ENCODE measurements at places on chromosomes 1 and 21.

- no peak for DNase-seq
These were observed 1.6 kb downstream of the NSUN4 start for GRCh38 chr1:46342084-46342656.

DNA sequence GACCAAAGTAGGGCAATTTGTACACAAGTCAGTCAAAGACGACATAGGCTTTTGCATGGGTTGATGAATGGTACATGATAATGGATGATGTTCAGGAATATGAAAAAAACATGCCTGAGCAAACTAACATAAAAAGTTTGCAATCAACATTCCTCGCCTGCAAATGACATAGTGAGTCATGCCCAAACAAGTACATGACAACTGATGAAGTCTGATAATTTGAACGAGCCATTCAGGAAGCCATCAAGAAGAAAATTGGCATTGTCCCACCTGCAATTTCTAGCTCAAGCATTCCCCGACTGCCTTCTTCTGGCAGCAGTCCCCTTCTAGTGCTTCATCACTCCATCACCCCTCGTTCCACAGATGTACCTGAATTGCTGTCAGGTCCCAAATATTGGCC is 118.4 kb upstream of the NR5A2 start:
- DNase-seq, result no peak

- no peak for DNase-seq
These were observed 1.4 kb downstream of the CSRP1 start for GRCh38 chr1:201505503-201505890.

DNA sequence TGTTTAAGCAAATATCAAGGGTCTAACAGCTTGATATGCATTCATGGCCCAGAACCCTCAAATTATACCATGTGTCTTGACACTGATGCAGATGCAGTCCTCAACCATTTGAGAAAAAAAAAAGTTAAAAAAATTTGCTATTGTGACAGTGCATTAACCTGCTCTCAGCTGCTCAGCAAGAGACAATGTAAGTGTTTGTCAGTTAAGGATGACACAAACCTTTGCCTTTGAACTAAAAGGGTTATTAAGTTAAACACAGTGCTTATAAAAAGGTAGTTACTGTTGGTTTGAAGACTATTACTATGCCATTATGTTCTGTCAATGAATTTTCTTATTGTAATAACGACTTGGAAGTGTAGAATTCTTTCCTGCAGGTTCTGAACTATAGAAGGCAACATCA is 655.6 kb upstream of the NEGR1 start:
- no peak for DNase-seq

DNA sequence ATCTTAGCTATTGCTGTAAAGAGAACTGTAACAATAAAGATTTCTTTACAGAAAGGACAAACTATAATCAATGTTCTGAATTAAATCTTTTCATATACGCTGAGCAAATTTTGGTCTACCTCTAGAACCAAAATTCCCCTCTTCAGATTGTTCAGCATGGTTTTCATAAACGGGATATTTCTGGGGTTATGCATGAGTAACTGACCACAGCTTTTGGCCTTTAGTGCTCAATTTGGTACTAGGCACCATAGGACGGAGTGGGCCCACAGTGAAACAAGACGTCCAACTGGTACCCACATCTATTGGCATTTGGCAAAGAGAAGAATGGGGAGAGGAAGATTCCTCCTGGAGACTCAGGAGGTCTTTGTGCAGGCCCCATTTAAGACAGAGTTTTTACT is 184.5 kb downstream of the TGFBR3 start:
- no peak for DNase-seq

DNA sequence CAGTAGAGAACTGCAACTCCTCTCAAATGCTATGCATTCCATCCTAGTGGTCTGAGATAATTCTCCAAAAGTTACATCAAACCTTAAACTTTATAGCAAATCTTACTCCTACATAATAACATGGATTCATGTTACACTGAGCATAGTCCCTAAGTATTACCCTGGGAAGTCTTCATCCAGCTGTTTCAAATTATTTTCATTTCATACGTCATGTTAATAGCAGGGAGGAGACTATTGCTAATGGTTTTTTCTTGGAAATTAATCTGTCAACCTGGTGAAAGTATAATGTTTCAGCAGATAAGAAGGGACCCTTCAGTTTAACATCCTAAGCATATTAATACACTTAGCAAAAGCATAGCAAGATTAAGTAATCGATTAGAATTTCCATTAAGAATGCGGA is 318.1 kb downstream of the USP25 start:
- DNase-seq, result no peak

GRCh38 chr1:39080269-39080826 is 54.2 kb downstream of the NDUFS5 start:
- no peak for DNase-seq

- no peak for DNase-seq
These were observed 80.8 kb upstream of the UBE2U start for GRCh38 chr1:64122588-64122987.

DNA sequence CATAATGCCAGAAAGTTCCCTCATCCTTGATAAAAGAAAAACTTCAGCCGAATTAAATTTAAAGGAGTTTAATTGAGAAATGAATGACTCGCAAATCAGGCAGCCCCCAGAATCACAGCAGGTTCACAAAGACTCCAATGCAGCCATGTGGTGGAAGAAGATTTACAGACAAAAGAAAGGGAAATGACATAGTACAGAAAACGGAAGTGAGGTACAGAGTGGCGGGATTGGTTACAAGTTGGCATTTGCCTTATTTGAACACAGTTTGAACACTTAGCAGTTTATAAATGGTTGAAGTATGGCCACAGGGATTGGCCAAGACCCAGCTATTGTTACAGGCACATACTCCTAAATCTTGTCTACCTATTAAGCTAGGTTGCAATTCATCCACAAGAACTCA is 46.6 kb downstream of the HIVEP3 start:
- no peak for DNase-seq

DNA sequence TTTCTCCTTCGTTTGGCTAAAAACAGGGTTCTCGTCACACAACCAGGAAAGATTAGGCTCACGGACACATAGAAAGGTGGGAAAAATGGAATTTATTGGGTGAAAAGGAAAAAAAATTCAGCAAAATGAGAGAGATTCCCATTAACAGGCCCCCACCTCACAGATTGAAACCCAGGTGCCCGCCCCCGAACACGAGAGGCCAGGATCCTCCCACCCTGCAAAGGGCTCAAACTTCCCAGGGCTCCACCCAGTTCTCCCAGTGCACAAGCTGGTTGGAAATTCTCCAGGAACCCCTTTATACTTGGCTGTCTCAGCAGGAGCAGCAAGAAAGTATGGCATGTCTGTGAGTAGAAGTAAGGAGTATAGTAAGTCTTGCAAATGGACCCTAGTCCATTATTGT is 499.7 kb downstream of the RWDD3 start:
- no peak for DNase-seq

- DNase-seq, result no peak
These were observed 2.1 kb downstream of the GALNT2 start for GRCh38 chr1:230068952-230069684.

DNA sequence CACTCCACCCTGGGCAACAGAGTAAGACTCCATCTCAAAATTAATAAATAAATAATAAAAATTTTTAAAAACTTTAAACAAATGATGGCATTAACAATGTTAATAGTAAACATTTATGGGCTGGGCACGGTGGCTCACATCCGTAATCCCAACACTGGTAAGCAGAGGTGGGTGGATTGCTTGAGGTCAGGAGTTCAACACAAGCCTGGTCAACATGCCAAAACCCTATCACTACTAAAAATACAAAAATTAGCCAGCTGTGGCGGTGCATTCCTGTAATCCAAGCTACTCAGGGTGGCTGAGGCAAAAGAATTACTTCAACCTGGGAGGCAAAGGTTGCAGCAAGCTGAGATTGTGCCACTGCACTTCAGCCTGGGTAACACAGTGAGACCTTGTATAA is 9.0 kb upstream of the L1TD1 start:
- no peak for DNase-seq

DNA sequence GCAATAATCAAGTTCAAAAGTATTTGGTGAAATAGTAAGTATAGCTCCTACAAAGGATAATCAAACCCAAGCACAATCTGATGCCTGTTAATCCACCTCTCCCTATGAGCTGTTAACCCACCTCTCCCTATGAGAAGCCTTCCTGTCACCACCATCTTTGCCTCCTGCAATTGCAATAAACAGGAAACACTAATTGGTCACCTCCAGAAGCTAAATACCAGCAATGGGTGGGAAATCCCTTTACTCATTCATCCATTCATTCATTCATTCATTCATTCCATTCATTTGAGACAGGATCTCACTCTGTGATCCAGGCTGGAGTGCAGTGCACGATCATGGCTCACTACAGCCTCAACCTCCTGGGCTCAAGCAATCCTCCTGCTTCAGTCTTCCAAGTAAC is 132.8 kb downstream of the RERE start:
- no peak for DNase-seq

- DNase-seq, result no peak
These were observed 39.4 kb upstream of the ZNF326 start for GRCh38 chr1:89955311-89956205.

DNA sequence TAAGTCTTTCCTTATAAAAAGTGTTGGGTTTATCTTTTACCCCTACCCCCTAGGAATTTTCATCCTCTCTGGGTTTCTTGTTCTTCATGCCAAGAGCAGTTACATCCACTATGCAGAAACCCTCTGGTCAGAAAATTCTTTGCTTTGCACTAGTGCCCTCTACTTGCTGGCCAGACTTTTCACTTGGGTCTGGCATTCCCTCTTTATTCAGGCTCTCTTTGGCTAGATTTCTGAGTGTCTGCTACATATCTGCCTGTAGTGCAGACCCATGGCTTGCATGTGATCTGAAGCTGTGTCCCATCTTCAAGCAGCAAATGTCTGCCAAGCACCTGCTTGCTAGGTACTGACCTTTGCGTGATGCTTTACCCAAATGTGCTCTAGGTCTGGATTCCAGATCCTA is 237.0 kb downstream of the GPATCH2 start:
- no peak for DNase-seq

GRCh38 chr1:187091666-187092065 is 262.9 kb downstream of the PLA2G4A start:
- DNase-seq, result no peak

DNA sequence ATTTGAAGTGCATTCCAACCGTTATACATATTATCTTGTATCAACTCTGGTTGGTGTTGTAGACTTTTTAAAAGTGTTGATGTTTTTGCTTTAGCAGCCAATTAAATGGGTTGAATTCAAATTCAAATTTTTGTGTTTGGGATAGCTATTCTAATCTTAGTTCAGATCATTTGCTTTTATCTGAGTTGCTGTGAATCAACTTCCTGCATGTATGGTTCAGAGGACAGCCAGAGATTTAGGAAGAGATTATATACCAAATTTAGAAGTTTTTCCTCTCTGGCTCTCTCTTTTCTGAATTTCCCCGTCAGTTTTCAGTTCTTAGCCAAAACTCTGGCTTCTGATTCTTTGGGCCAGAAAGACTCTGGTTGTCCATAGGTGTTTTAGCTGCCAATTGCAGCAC is 415.5 kb downstream of the NUF2 start:
- no peak for DNase-seq

GRCh38 chr21:16070207-16070651 is 340.4 kb downstream of the USP25 start:
- no peak for DNase-seq

DNA sequence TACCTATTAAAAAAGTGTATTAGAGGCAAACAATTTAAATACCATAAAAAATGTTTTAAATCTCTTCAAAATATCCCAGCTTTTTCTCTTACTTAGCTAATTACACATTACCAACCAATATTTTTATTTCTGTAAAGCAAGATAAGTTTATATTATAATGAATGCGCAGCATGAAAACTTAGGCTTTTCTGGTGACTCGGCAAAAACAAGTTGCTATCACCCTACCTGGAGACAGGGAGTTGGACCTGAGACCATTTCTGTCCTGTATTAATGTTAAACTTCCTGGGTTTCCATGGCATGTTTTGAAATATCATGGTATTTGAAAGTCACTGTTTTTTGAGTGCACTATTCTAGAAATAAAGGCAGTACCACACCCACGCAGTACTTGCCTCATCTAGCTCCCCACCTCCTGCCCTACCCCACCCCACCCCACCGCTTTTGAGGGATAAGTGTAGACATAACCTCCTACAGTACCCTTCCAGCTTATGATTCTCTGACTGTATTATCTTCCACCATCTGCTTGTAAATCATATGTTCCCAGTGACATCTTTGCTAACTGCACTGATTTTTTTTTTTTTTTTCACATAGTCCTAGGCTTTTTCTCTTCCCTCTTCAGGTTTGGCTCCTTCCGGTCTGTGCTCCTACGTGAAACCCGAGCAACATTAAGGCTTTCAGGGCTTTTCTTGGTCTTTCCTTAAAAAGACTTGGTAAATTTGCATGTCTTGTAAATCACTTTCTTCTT is 77.5 kb downstream of the PHTF1 start:
- DNase-seq, result no peak

- DNase-seq, result peak; percentile 48
These were observed 37.0 kb downstream of the IL6R start for GRCh38 chr1:154442006-154442740.

DNA sequence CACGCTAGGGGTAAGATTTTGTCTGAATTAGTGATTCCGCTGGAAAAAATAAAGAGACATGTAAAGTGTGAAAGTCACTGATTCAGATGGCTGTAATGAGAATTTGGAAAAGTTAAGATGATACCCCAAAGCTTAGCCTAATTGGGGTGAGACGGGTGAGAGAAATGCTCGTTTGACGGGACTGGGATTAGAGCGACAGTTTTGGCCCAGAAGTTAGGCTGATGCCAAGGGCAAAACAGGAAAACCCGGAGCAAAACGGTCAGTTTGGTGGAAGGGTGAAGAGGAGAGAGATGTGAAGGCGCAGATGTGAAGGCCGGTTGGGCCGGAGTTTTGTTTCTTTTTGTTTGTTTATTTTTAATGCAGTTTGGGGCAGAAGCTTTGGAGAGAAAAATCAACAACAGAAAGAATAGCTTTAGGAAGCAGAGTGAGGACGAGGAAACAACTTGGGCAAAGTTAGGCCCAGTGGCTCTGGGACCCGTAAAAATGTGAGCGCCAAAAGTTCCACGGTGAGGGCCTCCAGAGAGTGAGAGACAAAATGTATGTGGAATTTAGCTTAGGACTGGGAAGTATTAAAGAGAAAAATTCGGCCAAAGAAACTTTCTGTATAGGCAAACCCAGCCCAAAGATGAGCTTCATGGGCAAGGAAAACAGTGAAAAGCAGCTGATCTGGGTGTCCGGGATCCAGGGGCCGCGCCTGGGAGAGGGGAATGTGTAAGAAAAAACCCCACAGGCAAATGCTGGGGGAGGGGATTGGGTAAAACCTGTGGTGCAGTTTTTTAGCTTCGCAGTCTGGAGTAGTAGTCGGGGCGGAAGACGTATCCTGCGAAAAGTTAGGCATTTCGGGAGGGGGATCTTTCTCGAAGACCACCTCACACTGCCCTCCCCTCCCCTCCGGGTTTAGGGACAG is 1.2 kb downstream of the DMRTA2 start:
- DNase-seq, result no peak

DNA sequence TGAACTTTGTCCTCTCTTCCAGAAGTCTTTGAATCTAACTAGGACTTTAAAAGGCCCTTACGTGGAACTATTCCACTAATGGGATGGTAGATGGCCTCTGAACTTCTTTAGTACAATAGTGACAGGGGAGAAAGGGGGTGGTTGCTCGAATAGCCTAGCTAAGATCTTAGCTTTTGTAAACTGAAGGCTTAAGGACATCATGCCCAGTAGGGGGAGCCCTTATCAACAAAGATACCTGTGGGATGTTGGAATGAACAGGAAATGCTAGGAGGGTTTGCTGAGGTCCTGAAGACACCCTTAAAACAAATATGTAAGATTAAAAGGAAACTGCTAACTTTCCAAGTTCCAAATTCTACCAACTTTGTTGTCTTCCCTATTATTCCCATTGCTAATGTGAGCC is 33.2 kb downstream of the NHLH2 start:
- peak; percentile 68 for DNase-seq
